ENCODE measurements at places on chromosomes 3 and 15.

GRCh38 chr15:98844261-98844660, 163.3 kb downstream of the PGPEP1L start:
- no peak for DNase-seq

- no peak for DNase-seq
Measured at GRCh38 chr3:172256101-172256734, 192.0 kb downstream of the GHSR start.

DNA sequence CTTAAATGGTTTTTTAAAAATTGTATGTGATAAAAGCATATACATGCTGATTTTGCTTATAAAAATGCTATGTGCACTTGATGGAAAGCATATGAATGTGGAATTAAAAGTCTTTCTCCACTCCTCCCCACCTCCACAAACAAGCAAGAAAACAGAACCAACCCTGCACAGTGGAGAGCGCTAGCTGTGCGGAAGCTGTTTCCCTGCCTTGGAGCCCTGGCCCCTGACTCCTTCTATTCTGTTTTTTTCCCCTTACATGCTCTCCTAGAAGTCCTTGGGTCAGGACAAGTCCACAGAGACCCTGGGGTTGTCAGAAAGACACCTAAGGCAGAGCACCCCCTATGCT, 64.2 kb downstream of the BOC start:
- DNase-seq = no peak

- DNase-seq = no peak
Measured at GRCh38 chr3:135440746-135441145, 524.8 kb upstream of the PPP2R3A start.

- peak; percentile 60 for DNase-seq
Measured at GRCh38 chr3:167116120-167116922, 263.8 kb downstream of the ZBBX start.

DNA sequence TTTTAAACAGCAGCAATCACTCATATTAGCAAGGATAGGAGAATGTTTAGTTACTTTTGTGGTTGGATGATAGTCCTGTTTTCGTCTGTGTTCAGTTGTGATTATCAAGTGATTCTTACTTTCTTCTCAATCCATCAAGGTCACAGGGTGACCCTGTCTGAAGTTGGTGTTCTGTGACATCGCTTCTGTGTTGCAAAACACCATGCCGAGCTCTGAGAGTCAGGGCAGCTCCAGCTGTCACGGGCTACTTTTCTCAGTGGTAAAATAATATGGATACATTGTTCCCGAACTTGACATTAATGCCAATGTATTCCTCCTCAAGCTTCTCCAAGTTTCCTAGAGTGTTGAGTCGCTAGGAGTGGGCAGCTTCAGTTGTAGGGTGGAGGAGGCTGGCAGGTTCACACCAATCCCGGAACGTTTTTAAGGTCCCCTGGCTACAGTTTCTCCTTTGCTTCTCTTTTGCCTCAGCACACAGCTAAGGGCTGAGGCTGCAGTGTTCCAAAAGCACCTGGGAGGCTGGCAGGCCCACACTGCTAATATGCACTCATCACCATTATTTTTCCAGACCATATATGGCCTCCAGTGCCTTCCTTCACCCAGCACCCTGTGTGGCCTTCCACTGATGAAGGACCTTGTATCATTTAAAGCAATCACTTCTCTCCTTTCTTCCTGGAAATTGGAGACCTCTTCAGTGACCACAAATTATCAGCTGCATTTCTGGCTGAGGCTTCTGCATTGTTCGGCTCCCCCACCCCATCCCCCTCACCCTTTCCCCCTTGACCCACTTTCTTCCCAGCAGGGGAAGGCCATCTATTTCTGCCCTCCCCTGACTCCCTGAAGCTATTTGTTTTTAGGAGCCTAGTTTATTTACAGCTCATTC, 25.8 kb downstream of the COLQ start:
- DNase-seq = peak; percentile 17

DNA sequence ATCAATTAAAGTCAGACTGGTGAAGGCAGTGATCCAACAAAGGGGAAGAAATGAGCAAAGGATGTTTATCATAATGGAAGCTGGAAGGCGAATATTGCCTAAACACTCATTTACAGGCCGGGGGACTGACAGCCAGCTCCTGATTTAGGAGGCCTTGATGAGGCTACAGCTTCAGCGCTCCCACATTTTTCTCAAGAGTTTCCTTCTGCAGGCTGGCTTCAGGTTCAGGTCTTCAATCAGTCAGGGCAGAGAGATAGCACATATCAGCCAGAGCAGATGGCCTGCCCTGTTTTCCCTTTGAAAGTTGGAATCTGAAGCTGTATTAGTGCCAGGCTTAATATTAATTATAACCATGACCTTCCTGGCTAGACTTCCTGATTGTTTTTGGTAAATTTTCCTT, 218.9 kb downstream of the SV2B start:
- DNase-seq = no peak

DNA sequence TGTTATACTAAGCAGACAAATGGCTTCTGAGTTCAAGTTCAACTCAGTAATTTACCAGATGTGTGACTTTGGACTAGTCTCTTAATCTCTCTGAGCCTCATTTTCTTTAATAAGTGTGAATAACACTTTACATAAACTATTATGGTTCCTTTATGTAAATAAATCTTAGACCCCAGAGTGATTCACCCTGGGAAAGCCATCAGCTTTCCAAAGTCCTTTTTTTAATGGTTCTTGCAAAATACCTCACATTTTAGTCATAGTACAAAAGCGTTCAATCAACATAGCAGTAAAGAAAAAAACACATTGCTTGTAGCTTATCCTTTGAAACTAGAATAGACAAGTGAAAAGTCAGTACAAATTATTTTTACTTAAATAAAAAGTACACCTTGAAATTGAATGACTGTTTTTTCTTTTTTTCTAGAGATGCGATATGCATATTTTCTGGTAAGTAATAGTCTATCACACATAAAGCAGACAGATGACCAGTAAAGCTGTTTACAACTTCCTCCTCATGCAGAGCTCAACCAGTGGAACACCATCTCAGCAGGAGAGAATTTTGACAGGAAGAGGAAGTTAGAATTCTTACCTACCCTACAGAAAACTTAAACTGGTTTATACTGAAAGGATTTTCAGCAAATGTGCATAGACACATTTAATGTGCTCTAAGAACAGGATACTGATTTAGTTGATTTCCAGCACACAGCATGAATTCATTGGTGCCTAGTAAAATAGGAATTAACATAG, 123.0 kb upstream of the AGBL1 start:
- DNase-seq = no peak

DNA sequence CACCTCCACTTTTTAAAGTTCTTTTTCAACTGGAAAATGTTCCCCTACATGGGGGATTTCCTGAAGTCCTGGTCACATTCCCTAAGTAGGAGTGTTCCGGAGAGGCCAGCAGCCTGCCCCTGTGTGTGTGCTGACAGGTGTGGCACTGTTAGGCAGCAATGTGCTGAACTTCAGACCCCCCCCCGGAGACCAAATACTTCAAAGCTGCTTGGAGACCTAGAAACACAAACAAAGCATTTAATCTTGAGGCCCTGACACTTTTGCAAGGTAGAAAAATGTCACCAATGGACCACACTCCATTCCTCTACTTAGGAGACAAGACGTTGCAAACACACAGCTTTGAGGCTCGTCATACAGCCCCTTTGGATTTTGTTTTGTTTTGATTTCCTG, 259.6 kb upstream of the CTNNB1 start:
- DNase-seq = no peak

DNA sequence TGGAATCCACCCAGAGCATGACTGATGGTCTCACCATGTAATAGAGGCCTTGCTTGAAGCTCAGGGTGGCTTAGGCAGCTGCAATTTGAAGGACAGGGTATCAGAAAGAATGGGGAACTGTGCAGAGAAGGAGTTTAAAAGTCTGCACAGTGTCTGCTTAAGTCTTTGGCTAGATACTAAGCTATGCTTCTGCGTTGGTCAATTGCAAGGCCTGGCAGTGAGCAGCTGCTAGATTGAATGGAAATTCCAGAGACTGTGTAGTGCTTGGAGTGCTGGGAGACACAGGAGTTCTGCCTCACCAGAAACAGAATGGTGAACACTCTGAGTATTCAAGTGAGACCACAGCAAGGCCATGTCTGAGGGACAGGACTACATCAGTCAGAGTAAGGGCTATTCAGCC, 17.3 kb upstream of the ATP10A start:
- DNase-seq = no peak

DNA sequence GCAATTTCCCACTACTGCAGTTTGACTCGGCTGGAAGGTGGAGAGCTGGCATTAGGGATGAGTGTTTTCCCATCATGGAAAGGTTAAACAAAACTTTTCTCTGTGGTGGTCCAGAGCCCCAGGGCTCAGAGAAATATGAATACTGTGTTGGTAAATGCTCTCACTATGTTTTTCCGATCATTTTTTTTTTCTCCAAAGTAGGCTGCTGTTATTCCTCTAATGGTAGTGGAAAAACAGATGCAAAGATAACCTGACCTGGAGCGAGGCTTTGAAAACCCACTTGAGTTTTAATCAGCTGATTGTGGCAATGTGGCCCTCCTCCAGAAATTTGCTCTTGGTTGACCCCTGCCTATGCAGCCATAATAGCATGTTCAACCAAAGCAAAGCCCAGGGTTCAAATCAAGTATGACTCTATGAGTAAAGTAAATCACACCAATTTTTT, 320.8 kb upstream of the CTNNB1 start:
- DNase-seq = no peak

GRCh38 chr15:39269821-39270220, 311.1 kb upstream of the THBS1 start:
- no peak for DNase-seq

- no peak for DNase-seq
Measured at GRCh38 chr3:47899495-47900108, 96.7 kb downstream of the DHX30 start.

DNA sequence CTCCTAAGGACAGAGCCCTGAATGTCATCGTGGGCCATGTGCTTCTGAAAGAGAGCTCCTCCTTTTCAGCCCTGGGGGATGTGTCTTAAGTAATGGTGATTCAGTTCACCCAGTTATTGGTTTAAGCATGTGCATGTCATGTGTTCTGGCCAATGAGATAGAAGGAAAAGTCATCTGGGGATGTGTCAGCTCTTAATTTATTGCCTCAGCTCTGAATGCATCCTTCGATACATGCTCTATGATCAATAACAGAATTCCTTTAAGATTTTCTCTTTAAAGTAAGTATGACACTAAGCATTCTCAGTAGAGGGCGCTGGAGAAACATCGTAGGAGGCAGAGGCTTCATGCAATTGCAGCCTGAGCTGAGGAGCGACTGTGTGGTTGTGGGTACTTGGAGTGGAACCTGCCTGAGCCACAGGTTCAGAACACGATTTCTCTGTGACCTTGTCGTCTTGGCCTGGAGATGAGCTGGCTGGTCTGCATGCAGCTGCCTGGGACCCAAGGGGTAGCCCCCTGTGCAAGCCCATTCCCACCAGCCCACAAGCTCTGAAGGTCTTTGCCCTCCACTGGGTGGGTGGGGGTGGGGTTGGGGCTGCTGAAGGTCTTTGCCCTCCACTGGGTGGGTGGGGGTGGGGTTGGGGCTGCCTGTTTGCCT, 69.5 kb downstream of the C3orf38 start:
- DNase-seq = no peak

DNA sequence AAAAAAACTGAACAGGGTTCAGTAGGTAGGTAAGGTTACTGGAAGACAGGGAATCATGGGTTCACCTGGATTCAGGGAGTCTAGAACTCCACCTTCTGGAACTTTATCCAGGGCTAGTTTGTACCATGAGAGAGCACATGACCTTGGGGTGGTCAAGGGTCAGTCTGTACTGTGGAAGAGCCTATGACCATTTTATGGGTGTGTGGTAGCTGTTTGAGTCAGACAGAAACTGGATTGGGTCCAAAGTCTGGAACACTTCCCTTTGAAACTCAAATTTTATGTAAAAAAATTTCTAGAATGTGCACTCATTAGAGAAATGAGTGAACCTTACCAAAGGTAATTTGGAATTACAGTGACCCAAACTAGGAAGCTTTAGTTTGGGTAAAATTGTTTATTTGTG, 486.0 kb upstream of the AGTR1 start:
- DNase-seq = no peak

DNA sequence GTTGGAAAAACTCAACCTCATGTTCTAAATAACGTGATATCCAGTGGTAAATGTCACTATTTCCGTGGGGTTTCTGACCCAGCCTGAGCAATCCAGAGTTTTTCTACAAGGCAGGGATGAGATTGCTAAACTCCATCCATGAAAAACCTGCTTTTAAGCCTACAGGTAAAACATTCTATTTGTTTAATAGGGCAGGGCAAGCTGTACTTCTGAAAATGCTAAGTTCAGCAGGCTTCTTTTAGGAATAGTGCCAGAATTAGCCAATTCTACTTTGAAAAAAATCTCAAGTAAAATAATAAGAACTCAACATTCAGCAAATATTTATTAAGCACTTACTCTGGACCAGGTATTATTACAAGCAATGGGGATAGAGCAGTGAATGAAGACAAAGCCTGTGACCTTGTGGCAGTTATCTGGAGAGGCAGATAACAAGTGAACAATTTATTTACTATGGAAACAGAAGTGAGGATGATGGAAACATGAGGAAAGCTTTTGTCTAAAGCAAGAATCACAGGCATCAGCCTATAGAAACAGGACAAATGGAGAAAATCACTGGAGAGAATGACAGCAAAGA, 13.3 kb downstream of the RPSA start:
- DNase-seq = no peak

- no peak for DNase-seq
Measured at GRCh38 chr3:48143567-48143966, 44.6 kb downstream of the CDC25A start.

DNA sequence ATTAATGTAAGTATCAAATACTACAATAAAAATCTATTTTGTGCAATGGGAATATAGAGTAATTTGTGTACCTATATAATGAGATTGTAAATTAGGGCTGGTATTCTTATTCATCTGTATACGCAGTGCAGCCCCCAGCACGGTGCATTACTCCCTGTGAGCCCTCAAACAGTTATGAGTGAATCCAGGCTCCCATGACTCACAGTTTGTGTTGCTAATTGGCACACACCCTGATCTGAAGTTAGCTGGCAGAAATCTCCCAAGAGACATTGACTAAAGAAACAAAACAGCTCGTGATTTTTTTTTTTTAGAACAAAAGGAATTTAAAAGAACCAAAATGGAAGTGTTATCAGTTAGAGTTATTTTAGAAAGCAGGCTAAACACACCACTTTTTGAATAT, 15.7 kb downstream of the GK5 start:
- DNase-seq = no peak
